ENCODE measurements at places on chromosomes 16 and 17. TPM values are rescaled to one million over a fixed set of nuclear protein-coding genes. Genes with fewer than 3 reads are reported as not detected.

ATP2A1 gene
- total RNA-seq, result 4.4 TPM

PRR15L gene
- 0.97 TPM for total RNA-seq

CD300A gene
- not detected for total RNA-seq

SHBG gene
- total RNA-seq, result 1.2 TPM

CDH5 gene
- total RNA-seq, result not detected

ABCA3 gene
- 0.87 TPM for total RNA-seq

Measured in Karpas-422 (cell line).